ENCODE measurements at places on chromosomes 3 and 15. TPM values are rescaled to one million over a fixed set of nuclear protein-coding genes. Genes with fewer than 3 reads are reported as not detected.

SLC24A5 gene
- polyA plus RNA-seq: 2.0 TPM

CDV3 gene
- 143 TPM for polyA plus RNA-seq

GRCh38 chr3:10353661-10354360 lies 32.9 kb upstream of the SEC13 start:
- no peak for DNase-seq

DNA sequence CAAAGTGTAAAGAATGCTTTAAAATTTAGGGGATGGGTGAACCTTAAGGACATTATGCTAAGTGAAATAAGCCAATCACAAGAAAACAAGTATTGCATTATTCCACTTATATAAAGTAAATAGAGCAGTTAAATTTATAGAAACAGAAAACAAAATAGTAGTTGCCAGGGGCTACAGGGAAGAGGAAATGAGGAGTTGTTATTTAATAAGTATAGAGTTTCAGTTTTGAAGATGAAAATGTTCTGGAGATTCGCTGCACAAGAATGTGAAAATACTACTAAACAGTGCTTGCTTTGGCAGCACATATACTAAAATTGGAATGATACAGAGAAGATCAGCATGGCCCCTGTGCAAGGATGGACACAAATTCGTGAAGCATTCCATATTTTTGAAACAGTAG lies 32.0 kb downstream of the DNAH12 start:
- no peak for DNase-seq

- DNase-seq: no peak
Measured at GRCh38 chr3:61778095-61778494, 216.7 kb downstream of the PTPRG start.

DNA sequence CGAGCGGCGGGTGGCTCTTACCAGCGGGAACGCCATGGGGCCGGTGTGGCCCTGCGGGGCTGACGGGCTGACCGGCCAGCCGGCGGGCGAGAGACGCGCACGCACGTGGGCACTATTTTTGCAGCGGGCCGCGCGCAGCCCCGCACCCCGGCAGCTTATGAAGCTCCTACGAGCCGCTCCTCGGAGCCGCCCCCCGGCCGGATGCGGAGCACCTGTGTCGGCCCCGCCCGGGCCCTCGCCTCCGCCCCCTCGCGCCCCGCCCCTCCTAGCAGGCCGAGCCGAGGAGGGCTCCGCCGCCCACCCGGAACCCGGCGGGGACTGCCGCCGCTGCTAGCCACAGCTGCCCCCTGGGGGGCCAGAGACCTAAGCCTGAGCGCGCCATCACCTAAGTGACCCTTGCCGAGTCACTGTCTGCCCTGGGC lies 683 bp upstream of the CPEB1 start:
- no peak for DNase-seq
